ENCODE measurements at places on chromosomes 1 and 21.
A peak's percentile ranks its signal among the peaks of the same experiment; 100 is the strongest.

GRCh38 chr21:38897532-38898421 is 92.0 kb downstream of the ETS2 start:
- H3K36me3 ChIP-seq, result no peaks in the 10 kb centered on the region
- no peak overlapping the region for H3K27ac ChIP-seq
- H3K4me3 ChIP-seq, result no peak overlapping the region
- H3K27me3 ChIP-seq, result no peaks in the 10 kb centered on the region
- no peak for DNase-seq

DNA sequence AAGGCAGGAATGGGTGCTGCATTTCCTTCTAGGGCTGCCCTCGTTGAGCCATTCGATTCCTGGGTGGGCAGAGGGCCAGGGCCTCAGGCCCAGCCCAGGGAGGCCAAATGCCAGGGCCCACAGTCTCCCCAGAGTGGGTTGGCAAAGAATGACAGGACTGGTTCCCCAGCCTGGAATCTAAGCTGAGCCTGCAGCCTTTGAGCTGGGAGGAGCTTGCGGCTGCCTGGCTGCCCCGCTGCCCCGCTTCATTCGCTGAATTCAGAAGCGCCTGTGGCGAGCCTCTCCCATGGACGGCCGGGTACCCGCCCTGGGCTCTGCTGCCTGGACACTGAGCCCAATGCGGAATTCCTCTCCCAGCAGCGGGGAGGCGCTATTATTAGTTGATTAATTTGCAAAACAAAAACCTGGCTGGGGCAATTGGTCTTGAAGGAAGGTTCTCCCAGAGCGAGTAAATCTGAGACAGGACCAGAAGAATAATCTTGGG is 32.3 kb upstream of the TARDBP start:
- H3K36me3 ChIP-seq, result no peaks in the 10 kb centered on the region
- no peak overlapping the region for H3K4me3 ChIP-seq
- DNase-seq, result no peak
- H3K4me1 ChIP-seq, result no peaks in the 10 kb centered on the region
- H3K27me3 ChIP-seq, result peaks cover 30% of the 10 kb centered on the region

DNA sequence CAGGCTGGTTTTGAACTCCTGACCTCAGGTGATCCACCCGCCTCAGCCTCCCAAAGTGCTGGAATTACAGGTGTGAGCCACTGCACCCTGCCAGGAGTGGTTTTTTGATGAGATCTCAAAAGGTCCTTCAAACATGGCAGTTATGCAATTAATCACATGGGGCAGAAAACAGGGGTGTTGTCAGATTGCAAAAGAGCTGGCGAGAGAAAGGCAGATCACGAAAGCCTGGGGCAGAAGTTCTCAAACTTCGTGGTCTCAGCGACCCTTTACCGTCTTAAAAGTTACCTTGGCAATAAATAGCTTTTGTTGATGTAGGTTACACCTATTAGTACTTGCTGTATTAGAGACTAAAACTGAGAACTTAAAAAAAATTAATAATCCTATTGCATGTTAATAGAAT is 16.1 kb downstream of the CNR2 start:
- DNase-seq, result no peak
- no peak overlapping the region for H3K27ac ChIP-seq
- no peaks in the 10 kb centered on the region for H3K4me1 ChIP-seq
- H3K27me3 ChIP-seq, result peaks cover 6% of the 10 kb centered on the region
- no peak overlapping the region for H3K4me3 ChIP-seq
- H3K36me3 ChIP-seq, result no peaks in the 10 kb centered on the region

DNA sequence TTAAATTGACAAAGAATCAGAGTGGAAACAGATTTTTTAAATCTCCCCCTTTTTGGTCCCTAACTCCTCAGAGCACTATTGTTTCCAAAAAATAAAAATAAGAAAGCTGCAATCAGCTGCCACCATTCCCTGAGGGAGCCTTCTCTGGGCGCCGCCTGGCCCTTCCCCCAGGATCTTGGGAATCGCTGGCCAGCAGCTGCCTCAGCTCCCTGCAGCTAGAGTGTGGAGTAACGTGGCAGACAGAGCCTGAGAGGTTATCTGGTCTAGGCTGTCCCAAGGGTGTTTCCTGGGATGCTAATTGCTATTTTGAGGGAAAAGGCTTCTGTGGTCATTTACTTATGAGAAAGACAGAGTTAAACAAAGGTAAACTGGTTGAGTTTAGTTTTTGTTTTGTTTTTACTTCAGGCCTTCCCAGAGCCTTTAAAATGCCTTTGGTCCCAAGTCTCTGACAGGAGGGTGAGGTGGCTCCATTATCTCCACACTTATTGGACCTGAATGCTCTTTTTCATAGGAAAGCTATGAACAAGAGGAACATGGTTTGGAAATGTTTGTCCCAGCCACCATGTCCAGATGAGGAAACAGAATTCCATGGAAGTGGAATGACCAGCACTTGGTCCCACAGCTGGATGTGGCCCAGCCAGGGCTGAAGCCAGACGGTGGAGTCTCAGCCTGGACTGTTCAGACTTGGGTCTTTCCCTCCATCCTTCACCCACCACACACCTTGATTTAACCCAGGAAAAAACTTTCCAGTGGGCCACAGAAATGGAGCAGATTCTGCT is 14.1 kb upstream of the KIAA1614 start:
- H3K36me3 ChIP-seq, result no peaks in the 10 kb centered on the region
- DNase-seq, result no peak
- H3K4me1 ChIP-seq, result no peaks in the 10 kb centered on the region

GRCh38 chr21:26070121-26070520 is 100.4 kb downstream of the APP start:
- H3K4me3 ChIP-seq, result no peak overlapping the region
- H3K36me3 ChIP-seq, result no peaks in the 10 kb centered on the region
- H3K27ac ChIP-seq, result no peak overlapping the region
- H3K27me3 ChIP-seq, result no peaks in the 10 kb centered on the region
- H3K4me1 ChIP-seq, result peaks cover 29% of the 10 kb centered on the region

GRCh38 chr1:41495210-41495948 is 10.9 kb upstream of the EDN2 start:
- peak; percentile 70 for DNase-seq
- peaks cover 97% of the 10 kb centered on the region for H3K4me1 ChIP-seq
- peaks cover 78% of the 10 kb centered on the region for H3K36me3 ChIP-seq
- no peak overlapping the region for H3K4me3 ChIP-seq
- H3K27ac ChIP-seq, result peak overlapping the region; percentile 92

DNA sequence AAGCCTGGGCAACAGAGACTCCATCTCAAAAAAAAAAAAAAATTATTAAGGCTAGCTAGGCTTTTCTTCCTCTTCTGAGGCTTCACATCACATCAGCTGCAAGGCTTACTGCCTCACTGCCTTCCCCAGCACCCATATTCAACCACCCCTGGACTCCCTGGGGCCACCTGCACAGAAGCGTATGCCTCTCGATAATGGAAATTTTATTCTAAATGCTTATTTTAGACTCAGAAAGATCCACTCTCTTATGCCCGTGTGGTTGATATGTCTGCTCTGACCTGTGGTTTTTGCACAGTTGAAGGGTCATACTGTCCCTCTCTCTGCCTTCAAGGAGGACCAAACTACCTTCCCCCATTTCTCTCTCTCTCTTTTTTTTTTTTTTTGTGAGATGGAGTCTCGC is 1.5 kb upstream of the FCRLA start:
- DNase-seq, result no peak
- H3K4me1 ChIP-seq, result peaks cover 13% of the 10 kb centered on the region
- H3K27ac ChIP-seq, result no peak overlapping the region
- no peaks in the 10 kb centered on the region for H3K27me3 ChIP-seq
- no peaks in the 10 kb centered on the region for H3K36me3 ChIP-seq

DNA sequence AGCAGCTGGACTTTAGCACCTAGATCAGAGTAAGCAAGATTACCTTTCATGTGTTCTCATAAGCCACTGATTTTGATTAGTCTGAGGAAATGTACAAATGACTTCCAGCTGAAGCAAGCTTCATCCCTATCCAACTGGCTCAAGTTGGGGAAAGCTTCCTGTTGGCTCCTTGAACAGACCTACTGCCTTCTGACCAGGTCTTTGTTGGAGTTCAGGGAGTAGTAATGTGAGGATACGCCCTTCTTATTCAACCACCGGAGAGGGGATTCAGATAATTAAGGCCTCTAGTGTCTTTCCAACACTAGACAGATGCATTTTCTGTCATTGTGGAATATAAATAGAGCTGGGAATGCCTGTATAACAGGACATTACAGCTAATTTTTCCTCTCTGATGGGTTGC is 268.9 kb downstream of the TGFB2 start:
- peaks cover 12% of the 10 kb centered on the region for H3K4me1 ChIP-seq
- DNase-seq, result no peak
- no peaks in the 10 kb centered on the region for H3K36me3 ChIP-seq

GRCh38 chr1:38500891-38501290 is 358.7 kb downstream of the RRAGC start:
- H3K4me3 ChIP-seq, result no peak overlapping the region
- H3K27ac ChIP-seq, result no peak overlapping the region
- no peaks in the 10 kb centered on the region for H3K36me3 ChIP-seq
- no peaks in the 10 kb centered on the region for H3K4me1 ChIP-seq

- no peak overlapping the region for H3K4me3 ChIP-seq
- no peak overlapping the region for H3K27ac ChIP-seq
- no peaks in the 10 kb centered on the region for H3K4me1 ChIP-seq
- no peak for DNase-seq
- peaks cover 5% of the 10 kb centered on the region for H3K27me3 ChIP-seq
- H3K36me3 ChIP-seq, result no peaks in the 10 kb centered on the region
Measured at GRCh38 chr1:226425004-226425378, 17.1 kb upstream of the PARP1 start.

DNA sequence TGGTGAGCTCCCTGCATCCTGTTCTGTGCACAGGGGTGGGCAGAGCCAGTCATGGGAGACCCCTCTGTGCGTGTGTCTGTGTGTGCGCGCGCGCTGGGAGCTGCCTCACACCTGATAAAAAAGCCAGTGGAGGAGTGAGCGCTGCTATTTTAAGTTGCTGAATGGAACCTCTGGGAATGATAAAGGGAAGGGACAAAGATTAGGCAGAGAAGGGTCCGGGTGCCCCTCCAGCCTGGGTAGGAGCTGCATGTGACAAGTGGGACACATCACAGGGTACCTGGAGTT is 847 bp downstream of the ADORA1 start:
- H3K27ac ChIP-seq, result no peak overlapping the region
- DNase-seq, result no peak
- no peak overlapping the region for H3K4me3 ChIP-seq
- H3K27me3 ChIP-seq, result peaks cover 54% of the 10 kb centered on the region
- H3K36me3 ChIP-seq, result no peaks in the 10 kb centered on the region
- H3K4me1 ChIP-seq, result no peaks in the 10 kb centered on the region

GRCh38 chr1:232457595-232457994 is 172.3 kb downstream of the SIPA1L2 start:
- peaks cover 4% of the 10 kb centered on the region for H3K4me1 ChIP-seq
- no peak for DNase-seq
- no peaks in the 10 kb centered on the region for H3K36me3 ChIP-seq
- no peak overlapping the region for H3K4me3 ChIP-seq
- H3K27me3 ChIP-seq, result no peaks in the 10 kb centered on the region

DNA sequence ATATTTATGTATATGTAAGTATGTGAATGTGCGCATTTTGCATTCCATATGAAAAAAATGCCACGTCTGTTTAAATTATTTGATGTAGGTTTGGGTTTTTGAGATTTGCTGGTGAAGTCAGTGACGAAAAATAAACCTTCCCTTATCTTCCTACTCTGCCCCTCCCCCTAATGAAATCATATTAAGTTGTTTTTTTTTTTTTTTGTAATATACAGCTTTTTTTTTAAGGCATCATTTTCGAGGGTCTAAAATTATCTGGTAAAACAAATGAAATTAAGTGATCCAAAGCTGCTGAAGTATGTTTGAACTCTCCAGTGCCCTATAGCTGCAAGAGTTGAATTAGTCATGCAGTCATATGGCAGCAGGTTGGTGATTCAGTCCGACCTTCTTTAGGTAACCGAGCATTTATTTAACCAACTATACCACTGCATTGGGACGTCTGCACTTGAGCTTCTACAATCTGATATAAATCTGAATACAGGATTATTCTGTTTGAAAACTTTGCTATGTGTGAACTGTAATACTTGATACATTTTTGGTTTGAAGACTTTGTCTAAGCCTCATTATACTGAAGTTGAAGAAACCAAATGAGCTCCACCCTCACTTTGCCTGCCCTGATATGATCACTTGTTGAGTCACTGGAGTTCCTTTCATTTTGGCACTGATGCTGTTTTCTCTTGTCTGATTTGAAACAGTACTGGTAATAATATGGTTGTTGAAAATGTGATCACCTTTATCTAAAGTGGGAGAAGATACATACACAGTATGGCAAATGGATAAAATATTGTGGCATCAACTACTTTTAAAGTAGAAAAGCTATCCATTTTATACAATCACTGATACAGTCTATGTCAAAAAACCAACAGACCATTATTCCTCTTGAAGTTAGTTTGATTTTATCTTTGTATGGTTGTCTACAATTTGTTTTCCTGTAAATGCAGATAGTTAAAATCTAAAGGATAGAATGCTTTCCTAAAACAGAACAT is 11.7 kb downstream of the PDIK1L start:
- DNase-seq, result no peak
- H3K36me3 ChIP-seq, result peaks cover 19% of the 10 kb centered on the region
- H3K4me1 ChIP-seq, result peaks cover 19% of the 10 kb centered on the region

GRCh38 chr1:229864686-229865230 is 202.3 kb upstream of the GALNT2 start:
- H3K27ac ChIP-seq, result no peak overlapping the region
- H3K36me3 ChIP-seq, result no peaks in the 10 kb centered on the region
- H3K4me1 ChIP-seq, result no peaks in the 10 kb centered on the region
- DNase-seq, result no peak
- no peaks in the 10 kb centered on the region for H3K27me3 ChIP-seq

- H3K4me3 ChIP-seq, result no peak overlapping the region
- peaks cover 96% of the 10 kb centered on the region for H3K36me3 ChIP-seq
Measured at GRCh38 chr1:154159554-154159953, 4.7 kb upstream of the NUP210L start.

- H3K4me3 ChIP-seq, result no peak overlapping the region
- peaks cover 62% of the 10 kb centered on the region for H3K36me3 ChIP-seq
- H3K27me3 ChIP-seq, result no peaks in the 10 kb centered on the region
- H3K4me1 ChIP-seq, result peaks cover 3% of the 10 kb centered on the region
- DNase-seq, result no peak
- H3K27ac ChIP-seq, result no peak overlapping the region
Measured at GRCh38 chr1:13792419-13792818, 92.4 kb downstream of the PRDM2 start.

- H3K27me3 ChIP-seq, result no peaks in the 10 kb centered on the region
- no peak overlapping the region for H3K4me3 ChIP-seq
- H3K27ac ChIP-seq, result no peak overlapping the region
- H3K4me1 ChIP-seq, result peaks cover 9% of the 10 kb centered on the region
Measured at GRCh38 chr1:117101334-117101733, 20.2 kb downstream of the TRIM45 start.

GRCh38 chr1:239363930-239364329 is 22.4 kb upstream of the CHRM3 start:
- H3K4me1 ChIP-seq, result no peaks in the 10 kb centered on the region
- no peak overlapping the region for H3K4me3 ChIP-seq
- no peaks in the 10 kb centered on the region for H3K36me3 ChIP-seq
- DNase-seq, result no peak
- H3K27ac ChIP-seq, result no peak overlapping the region

DNA sequence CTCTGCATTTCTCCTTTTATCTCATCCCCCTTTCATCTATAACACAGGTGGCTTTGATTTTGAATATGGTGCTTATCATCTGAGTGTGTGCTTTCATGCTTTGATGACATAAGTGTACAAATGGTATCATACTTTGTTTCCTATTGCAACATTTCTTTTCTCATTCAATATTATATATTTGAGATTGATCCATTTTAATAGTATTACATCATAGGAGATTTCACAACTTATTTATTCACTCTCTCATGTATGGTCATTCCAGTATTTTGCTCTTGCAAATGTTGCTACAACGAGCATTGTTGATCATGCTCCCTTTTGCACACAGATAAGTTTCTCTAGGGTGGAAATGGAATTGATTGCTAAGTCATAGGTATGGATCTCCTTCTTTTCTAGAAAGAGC is 302.8 kb downstream of the KIF26B start:
- no peaks in the 10 kb centered on the region for H3K36me3 ChIP-seq
